Bronchial epithelial cell (primary cell): ENCODE measurements at places on chromosomes 7 and 10. TPM values are rescaled to one million over a fixed set of nuclear protein-coding genes. Genes with fewer than 3 reads are reported as not detected.
A peak's percentile ranks its signal among the peaks of the same experiment; 100 is the strongest.

SLC29A4 gene
- 8.3 and 9.5 TPM in 2 replicates for total RNA-seq

NUTM2E gene
- 0.13 TPM in 1 of 2 replicates, not detected in the other for total RNA-seq

- peak; percentile 50 for DNase-seq
Measured at GRCh38 chr10:62594093-62594520, 210.4 kb upstream of the ADO start.

GRCh38 chr7:92945840-92946239, 109.5 kb upstream of the CDK6 start:
- no peak for DNase-seq

GRCh38 chr7:96354881-96355280, 33.0 kb upstream of the SLC25A13 start:
- DNase-seq, result peak; percentile 4

DNA sequence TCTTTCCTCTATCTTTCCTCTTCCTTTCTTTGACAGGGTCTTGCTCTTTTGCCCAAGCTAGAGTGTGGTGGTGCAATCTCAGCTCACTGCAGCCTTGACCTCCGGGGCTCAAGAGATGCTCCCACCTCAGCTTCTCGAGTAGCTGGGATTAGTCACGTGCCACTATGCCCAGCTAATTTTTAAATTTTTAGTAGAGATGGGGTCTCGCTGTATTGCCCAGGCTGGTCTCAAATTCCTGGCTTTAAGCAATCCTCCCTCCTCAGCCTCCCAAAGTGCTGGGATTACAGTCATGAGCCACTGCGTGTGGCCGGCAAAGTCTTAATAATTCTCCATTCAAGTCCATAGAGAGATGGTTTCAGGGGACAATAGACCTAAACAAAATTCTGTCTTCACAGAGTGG, 40.2 kb downstream of the COL26A1 start:
- no peak for DNase-seq

BMS1 gene
- 14.7 and 18.8 TPM in 2 replicates for total RNA-seq

DNA sequence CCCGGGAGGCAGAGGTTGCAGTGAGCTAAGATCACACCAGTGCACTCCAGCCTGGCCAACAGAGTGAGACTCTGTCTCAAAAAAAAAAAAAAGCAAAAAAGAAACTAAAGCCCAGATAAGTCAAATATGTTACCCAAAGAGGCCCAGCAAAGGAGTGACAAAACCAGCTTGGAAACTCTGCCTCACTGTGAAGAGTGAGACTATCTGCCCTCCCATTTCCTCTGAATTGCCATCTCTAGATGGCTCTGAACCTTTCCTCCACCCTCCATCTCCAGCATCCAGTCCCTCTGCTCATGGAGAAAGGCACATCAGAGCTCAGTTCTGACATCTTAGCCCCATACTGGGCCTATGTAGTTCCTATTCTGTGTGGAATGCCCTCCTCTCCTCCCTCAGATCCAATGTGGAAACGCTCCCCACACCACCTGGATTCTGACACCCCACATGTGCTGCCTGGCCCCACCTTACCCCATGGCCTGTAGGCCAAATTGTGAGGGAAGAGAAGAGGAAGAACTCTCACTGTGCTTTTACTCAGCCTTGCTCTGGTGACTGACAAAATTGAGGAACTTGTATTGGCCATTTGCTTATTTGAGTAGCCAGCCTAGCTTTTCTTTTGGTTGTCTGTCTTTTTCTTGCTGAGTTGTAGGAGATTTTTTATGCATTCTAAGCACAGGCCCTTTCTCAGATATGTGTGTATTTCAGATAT, 18.0 kb upstream of the NUDCD3 start:
- no peak for DNase-seq

- DNase-seq, result no peak
Measured at GRCh38 chr7:96479015-96479645, 157.2 kb upstream of the SLC25A13 start.

GRCh38 chr10:80163741-80164341, 31.3 kb downstream of the PLAC9 start:
- DNase-seq, result peak; percentile 40

PRKCQ gene
- total RNA-seq, result 1.7 and 2.1 TPM in 2 replicates

CHRM2 gene
- total RNA-seq, result 0.26 TPM in 1 of 2 replicates, not detected in the other

GRCh38 chr7:1562116-1562515, 6.1 kb upstream of the TMEM184A start:
- DNase-seq, result no peak

ANKRD30A gene
- total RNA-seq, result not detected in 2 replicates

GRCh38 chr10:7484456-7485243, 73.8 kb upstream of the SFMBT2 start:
- DNase-seq, result no peak

TFPI2 gene
- total RNA-seq, result 2.8 and 8.7 TPM in 2 replicates

SLK gene
- total RNA-seq, result 85.3 and 112 TPM in 2 replicates

CALN1 gene
- total RNA-seq, result not detected in 2 replicates

GRCh38 chr7:38977685-38978084, at the start of gene POU6F2:
Gene POU6F2 (plus strand): TSS chr7:38977909. CDS start chr7:38977954, 45 bp downstream.
- DNase-seq, result no peak

- DNase-seq, result no peak
Measured at GRCh38 chr7:139119486-139119849, 9.9 kb upstream of the ZC3HAV1 start.

GRCh38 chr10:129057856-129058663, 409.0 kb upstream of the MGMT start:
- DNase-seq, result no peak

DNA sequence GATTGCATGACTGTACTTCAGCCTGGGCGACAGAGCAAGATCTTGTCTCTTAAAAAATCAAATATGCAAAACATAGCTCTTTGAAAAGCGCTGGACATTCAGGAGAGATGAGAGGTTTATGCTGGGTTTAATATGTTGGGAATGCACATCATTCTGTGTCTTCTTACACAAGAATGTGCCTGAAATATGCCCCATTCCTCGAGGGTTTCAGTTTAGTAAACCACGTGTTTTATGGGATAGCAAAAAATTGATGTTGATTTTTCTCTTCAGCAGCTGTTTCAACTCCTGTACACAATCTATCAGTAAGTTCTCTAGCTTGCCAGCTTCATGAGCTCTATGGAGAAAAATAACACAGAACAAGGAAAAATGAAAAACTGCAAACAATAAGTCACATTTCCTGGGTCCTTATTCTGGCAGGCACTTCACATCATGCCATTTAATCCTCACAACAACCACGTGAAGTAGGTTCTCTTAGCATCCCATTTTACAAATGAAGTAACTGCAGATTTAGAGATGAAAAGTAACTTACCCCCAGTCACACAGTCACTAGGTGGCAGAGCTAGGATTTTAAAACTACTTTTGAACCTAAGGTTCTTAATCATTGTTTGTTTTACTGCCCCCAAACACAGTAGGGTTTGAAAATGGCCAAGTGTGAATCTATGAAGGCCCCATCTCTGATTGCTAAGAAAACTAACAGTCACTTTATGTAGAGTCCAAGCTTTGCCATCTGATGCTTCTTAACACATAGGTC, 423.6 kb downstream of the PHTF2 start:
- DNase-seq, result no peak

- DNase-seq, result peak; percentile 54
Measured at GRCh38 chr10:49518982-49519578, 19.8 kb downstream of the ERCC6 start.

DNA sequence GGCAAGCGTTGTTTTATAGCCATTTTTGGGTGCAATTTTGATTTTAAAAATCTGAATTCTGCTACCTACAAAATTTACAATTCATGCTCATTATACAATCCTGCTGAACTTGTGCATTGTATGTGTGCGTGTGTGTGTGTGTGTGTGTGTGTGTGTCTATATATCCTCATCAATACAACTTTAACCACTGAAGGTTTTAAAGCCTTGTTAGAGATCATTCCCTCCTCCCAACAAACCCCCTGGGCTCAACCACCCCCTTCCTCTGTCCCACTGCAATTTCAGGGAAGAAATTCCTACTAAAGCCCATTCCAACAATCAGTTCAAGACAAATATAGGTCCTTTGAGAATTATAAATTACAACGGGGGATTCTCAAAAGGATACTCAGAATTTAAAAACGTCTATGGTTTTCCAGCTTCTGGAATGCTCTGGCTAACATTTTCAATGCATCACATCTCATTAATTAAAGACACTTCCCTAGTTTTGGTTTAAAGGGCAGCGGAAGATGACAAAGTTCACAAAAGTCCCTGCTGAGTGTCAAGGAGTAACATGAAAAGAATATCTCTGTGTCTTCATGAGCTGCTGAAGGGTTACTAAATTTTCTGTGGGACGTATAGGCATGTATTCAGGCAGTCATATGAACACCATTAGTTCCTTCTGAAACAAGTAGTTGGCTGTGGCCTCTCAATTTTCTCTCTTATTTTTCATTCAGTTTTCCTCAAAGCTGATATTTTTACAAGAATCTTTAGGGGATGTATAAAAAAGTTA, 889 bp upstream of the SEMA3A start:
- peak; percentile 46 for DNase-seq

DEPP1 gene
- 0.26 and 1.0 TPM in 2 replicates for total RNA-seq

NUDT13 gene
- 0.64 and 1.1 TPM in 2 replicates for total RNA-seq

DNA sequence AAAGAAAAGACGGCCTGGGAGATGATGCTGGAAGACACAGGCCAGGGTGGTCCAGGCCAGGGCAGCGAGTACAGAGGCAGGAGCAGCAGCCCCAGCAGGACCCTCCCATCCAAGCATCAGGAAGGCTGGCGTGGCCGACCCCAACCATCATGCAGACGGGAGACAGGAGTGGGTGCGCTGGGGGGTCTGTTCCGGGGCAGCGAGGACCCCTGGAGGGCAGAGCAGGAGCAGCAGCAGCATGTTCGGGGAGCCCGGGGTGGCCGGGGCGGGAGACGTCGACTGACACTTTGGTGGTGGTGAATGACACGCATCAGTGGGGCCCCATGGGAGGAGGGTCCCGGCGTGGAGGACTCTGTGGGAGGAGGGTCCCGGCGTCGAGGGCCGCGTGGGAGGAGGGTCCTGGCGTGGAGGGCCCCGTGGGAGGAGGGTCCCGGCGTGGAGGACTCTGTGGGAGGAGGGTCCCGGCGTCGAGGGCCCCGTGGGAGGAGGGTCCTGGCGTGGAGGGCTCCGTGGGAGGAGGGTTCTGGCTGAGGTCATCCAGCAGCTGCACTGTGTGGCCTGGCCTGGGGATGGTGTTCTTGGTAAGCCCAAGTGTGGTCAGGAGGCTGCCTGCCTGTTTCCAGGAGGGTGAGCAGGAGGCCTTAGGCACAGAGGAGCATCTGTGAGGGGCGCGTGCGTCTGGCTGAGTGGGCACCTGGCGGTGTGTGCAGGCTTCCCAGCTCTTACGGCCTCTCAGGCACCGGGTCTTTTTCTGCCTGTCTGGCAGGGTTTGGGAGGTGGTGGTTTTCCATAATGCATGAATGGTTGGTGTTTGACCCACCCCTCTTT, 38.9 kb downstream of the FAM20C start:
- no peak for DNase-seq

MPP7 gene
- total RNA-seq, result 11.1 and 24.6 TPM in 2 replicates

DNA sequence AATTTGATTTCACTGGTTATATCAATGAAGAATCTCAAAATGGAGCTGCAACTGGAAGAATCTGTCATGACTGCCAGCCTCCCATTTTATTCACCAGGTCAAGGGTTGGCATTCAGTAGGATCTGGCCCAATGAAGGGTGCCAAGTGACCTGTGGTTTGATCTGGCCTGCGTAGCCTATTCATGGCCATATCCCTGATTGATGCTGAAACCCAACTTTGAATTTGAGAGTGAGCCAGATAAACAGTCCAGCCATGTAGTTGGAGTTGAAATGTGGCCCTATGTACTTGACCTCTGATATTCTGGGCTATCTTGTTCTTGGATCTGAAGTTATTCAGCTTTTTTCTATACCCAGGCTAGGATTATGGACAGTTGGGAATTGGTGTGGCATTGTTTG, 1.5 kb downstream of the MKLN1 start:
- DNase-seq, result peak; percentile 13

DPP6 gene
- total RNA-seq, result not detected in 2 replicates

GRCh38 chr7:23685731-23686130, 5.7 kb downstream of the FAM221A start:
- DNase-seq, result peak; percentile 21

DNA sequence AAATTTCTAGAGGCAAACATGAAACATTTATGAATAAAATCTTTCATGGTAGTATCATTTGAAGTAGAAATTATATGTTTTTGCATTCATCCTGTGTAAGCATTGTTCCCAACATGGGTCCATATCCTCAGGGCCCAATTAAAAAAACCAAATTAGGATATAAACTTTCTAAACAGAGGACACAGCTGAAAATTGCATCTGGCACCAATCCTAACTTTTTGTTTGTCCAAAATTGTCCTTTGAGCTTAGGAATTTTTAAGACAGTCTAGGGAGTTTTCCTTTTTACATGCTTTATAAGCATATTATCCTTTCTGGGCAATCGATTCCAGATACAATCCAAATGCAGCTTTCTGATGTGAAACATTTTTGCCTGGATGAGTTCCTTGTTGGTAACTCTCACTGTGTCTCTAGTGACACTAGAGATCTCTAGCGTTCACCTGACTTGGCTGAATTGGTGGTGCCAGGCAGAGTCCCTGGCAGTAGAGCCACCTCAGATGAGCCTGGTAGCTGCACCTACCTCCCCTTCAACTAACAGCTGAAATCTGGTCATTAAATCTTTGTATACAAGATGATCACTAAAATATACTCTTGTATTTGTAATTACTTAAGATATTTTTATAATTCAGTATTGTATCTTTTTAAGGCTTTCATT, 137.6 kb upstream of the SAMD8 start:
- DNase-seq, result no peak

CYP2C9 gene
- total RNA-seq, result 1.5 TPM in 1 of 2 replicates, not detected in the other

ACTL6B gene
- not detected in 2 replicates for total RNA-seq

GRCh38 chr7:129146237-129146979, 1.9 kb downstream of the TSPAN33 start:
- DNase-seq, result no peak

PLXNA4 gene
- total RNA-seq, result under 0.01 TPM in 2 replicates

DNA sequence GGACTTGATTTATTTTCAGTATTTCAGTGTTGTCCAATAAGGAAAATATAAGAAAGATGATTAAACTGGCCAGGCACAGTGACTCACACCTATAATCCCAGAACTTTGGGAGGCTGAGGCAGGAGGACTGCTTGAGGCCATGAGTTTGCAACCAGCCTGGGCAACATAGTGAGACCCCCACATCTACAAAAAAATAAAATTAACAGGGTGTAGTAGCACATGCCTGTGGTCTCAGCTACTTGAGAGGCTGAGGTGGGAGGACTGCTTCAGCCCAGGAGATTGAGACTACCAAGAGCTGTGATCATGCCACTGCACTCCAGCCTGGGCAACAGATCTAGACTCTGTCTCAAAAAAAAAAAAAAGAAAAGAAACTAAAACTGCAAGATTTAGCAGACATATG, 138.0 kb downstream of the PARD3 start:
- DNase-seq, result no peak

DNA sequence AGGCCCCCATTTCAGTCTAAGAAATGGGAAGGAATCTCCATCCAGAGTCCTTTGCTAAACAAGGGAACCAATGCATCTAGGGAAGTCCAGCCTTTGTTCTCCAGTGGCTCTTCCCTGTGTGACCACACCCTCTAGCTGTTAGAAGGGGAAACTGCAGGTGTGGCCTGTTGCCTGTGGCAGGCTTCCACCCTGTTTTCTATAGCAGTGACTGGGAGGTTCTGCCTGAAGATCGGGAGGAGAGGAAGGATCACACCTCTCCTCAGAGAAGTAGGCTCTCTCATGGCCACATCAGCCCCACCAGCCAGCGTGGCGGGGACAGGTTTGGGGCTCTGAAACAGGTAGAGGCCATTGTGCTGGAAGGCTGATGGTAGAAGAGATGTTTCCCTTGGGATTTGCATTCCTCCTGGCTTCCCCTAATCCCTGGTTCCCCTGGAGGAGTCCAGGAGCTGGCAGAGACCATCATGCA, 47.7 kb upstream of the TRIM8 start:
- peak; percentile 60 for DNase-seq

GRCh38 chr10:48608279-48608681, 3.4 kb upstream of the ARHGAP22 start:
- DNase-seq, result peak; percentile 60

TMEM254 gene
- total RNA-seq, result 7.1 and 21.1 TPM in 2 replicates
